ENCODE measurements at places on chromosomes 3 and 15.

GRCh38 chr15:80020731-80021130, 38.7 kb upstream of the ZFAND6 start:
- no peak for DNase-seq

DNA sequence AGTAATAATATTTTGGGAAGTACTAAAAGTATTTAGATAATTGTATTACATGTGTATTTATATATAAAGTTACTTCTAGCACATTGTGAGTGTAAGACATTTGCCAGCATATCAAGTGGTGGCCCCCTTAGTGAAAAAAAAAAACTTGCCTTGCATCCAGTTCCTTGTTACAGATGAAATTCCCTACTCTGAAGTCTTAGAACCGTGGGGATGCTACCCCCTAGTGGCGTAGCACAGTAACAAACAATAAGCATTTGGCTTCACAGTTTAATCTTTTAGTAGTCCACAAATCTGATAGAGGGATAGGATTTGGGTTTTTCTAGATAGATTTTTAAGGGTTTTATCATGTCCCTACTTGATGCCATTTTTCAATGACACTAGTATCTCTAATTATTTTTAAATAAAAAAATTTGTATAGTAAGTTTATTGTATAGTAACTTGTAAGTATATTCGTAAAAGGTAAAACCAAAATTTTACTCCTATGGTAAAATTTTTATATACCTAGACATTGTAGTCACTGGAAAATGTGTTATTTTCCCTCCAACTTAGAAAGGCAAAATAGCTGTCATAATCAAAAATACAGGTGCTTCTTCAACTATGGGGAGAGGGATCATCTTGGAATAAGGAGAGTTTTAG, 14.3 kb downstream of the SMC4 start:
- no peak for DNase-seq

DNA sequence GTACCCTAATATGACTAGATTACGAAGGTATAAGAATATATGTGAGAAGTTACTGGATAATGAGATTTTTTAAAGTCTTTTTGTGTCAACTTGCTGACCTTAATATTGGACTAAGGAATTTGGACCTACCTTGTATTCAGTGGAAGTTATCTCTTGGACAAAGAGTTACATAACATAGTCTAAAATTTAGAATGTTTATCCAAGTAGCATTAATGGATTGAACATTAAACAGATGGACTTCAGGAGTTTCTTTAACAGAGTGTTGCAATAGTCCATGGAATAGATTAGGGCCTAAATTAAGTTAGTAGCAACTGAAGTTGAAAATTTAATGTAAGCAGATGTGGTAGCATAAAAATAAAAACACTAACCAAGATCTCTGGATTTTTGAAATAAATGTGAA, 266.4 kb downstream of the PYDC2 start:
- DNase-seq = no peak

- DNase-seq = no peak
Measured at GRCh38 chr3:107325446-107325845, 51.8 kb upstream of the CCDC54 start.

GRCh38 chr3:120652896-120653545, 29.0 kb downstream of the HGD start:
- no peak for DNase-seq

DNA sequence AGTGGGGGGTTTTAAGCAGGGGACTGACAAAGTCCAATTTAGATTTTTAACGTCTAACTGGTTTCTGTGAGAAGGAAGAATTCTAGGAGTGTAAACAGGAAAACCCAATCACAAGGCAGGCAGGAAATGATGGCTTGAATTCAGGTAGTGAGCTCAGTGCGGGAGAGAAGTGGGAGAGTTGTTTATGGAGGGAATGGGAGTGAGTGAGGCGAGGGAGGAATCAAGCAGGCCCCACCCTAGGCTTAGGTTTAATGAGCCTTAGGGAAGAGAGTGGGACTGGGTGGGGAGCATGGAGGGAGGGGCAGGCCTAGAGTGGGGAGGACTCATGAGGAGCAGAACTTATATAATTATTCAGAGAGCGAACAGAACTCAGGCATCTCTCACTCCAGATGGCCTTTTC, 17.9 kb downstream of the VIPR1 start:
- no peak for DNase-seq

GRCh38 chr3:98986073-98986472, 84.6 kb upstream of the DCBLD2 start:
- DNase-seq = no peak

Data from HS-27A (cell line).